Fibroblast of the aortic adventitia (primary cell): ENCODE measurements at places on chromosomes 5 and 9. TPM values are rescaled to one million over a fixed set of nuclear protein-coding genes. Genes with fewer than 3 reads are reported as not detected.

GRCh38 chr9:121324755-121325154, 45.3 kb downstream of the STOM start:
- no peak for DNase-seq

CDHR2 gene
- not detected in 2 replicates for total RNA-seq

GRCh38 chr5:135829681-135830383, 4.6 kb upstream of the SLC25A48 start:
- peak; percentile 56 for DNase-seq

IRX1 gene
- total RNA-seq: 7.9 and 8.0 TPM in 2 replicates

SPINK7 gene
- total RNA-seq: 0.41 TPM in 1 of 2 replicates, not detected in the other

DNA sequence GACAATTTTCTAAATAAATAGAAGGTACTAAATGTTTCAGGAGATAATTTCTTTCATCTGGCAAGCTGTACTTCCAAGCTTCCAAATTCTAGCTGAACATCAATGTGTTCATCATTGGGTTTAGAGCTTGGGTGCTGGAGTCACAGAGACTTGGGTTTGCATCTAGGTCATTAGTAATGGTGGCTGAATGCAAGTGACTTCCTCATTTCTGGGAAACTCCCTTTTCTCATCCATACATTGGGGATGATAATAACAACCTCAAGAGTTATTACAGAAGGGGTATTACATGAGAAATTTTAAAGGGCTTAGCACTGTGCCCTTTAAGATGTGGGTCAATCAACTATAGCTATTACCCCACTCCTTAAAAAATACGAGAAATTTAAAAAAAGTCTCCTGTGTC, 41.1 kb upstream of the KLF4 start:
- DNase-seq: no peak

GRCh38 chr9:105979290-105979689, 284.9 kb downstream of the TMEM38B start:
- no peak for DNase-seq

GRCh38 chr9:126147936-126148870, 178.4 kb upstream of the MVB12B start:
- DNase-seq: no peak

GPR150 gene
- total RNA-seq: 0.27 and 0.98 TPM in 2 replicates

DNA sequence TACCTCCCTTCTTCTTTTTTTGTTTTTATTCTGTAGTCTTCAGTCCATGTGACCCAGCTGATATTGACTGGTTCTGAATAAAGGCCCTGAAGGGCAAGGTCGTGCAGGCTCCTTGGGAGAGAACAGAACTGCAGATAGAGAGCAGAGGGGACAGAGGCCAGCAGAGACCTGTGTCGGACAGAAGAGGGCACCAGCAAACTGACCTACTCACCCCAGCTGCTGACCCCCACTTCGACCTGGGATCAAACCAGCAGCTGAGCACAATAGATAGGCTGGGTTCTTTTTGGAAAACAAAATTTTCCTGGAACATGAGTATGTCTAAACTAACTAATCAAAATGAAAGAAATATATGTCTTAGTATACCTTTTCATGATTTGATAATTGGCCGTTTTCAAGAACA, 695.1 kb downstream of the NR2F1-AS1 start:
- DNase-seq: no peak

DNA sequence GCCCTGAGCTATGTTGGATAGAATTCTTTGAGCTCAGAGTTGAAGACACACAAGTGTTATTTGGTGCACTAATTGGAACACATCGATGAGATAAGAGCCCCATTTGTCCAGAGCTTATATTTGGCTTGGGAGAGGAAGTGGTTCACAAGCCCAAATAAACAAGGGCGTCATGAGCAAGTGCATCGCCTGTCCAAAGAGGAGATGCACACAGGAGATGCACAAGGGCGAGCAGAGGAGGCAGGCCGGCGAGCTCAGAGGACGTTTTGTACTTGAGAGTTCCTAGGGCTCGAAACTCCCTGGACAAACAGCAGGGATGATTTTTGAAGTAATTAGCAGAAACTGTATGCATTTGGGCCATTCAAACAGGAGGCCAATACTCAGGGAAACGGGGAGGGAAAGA, 212.8 kb upstream of the IRX1 start:
- no peak for DNase-seq

GRM6 gene
- not detected in 2 replicates for total RNA-seq

DNA sequence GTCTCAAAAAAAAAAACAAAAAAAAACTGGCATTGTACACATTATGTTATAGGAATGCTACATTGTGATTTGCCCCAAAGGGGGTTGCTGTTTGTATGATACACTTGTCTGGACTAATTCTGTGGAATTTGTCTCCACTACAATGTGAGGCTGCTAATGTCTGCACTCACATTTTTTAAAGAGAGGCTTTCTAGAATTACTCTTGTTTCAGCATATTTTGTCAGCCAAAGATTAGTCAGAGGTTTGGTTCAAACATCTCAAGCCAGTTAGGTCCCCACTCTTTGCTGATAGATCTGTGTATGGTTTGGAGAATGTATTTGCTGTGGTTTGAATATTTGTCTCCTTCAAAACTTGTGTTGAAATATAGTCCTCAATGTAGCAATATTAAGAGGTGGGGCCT, 59.3 kb upstream of the ZNF169 start:
- no peak for DNase-seq

DNA sequence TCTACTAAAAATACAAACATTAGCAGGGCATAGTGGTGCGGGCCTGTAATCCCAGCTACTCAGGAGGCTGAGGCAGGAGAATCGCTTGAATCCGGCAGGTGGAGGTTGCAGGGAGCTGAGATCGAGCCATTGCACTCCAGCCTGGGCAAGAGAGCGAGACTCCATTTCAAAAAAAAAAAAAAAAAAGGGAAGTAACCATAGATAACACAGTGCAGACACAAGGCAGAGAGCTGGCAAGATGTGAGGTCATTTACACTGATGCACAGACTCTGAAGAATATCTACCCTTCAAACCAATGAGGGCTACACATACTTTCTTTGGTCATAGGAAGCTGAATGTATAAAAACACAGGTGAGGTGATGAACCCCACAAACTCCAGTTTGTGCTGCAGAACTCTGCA, 131.9 kb downstream of the DCP2 start:
- no peak for DNase-seq

DNA sequence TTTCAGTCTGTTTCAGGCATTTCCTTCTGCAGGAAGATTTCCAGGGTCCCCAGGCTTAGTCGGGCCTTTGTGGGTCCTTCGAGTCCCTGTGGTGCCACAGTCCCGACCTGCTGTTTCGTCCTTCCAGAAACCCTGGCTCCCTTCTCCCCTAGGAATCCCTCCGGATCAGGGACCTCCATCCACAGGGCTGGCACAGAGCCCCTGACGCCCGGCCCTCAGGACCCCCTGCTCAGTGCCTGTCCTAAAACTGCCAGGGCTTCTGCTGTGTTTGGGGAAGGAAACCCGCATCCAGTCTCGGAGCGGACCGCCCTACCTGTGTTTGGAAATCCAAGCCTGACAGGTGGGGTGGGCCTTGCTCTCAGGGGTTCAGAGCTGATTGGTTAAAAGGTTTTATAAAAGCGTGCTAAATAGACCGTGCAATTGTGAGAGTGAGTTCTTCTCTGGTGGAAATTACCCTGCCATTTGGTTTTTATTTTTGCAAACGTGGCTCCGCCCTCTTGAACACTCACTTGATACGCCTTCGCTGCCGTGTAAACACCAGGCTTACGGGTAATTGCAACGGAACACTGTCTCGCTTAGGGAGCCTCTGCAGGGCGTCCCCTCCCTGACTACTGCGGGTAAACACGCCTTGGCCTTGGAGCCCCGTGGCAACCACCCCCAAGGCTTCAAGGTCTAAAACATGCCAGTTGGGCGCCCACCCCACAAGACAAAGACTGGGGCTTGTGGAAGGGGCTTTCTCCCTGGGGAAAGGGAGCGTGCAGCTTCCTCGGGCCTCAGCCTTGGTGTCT, 121.2 kb downstream of the PHF2 start:
- no peak for DNase-seq

SLC46A2 gene
- not detected in 2 replicates for total RNA-seq

SHOC1 gene
- 0.09 TPM in 1 of 2 replicates, not detected in the other for total RNA-seq

PCDHA9 gene
- total RNA-seq: under 0.01 and 0.49 TPM in 2 replicates

DNA sequence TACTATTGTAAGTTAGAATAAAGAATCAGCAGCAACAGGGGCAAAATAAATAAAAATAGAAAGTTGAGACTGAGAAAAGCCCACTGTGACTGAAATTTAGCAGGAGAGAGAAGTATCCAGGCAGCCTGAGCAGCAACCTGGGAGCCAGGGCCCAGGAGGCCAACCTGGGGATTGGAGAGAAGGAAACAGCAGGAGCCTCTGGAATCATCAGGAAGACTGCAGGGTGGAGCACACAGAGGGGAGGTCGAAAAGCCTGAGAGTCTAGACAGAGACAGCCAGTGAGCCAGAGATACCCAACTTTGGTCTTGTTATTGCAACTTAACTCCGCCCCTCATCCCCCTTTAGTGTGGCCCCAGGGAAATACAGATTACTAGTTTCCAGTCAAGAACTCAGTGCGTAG, 98.6 kb downstream of the SLC1A3 start:
- DNase-seq: no peak

SOX30 gene
- total RNA-seq: 0.09 TPM in 1 of 2 replicates, not detected in the other

- no peak for DNase-seq
Measured at GRCh38 chr9:37927601-37928551, 23.9 kb upstream of the SLC25A51 start.

- DNase-seq: peak; percentile 78
Measured at GRCh38 chr9:18705796-18706392, 231.9 kb downstream of the ADAMTSL1 start.

DNA sequence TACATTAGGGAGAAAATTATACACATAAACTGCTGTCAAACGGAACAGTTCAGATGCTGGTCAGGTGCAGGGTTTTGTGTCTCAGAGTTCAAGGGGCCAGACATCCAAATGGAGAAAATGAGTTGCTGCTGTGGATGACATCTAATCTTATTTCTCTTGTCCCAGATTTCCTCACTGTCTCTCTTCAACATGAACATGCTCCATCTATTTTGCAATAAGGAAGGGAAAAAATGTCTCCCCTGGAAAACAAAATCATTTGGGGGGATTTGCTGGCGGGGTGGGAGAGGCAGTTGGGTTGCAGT, 51.2 kb downstream of the SHB start:
- DNase-seq: no peak

DNA sequence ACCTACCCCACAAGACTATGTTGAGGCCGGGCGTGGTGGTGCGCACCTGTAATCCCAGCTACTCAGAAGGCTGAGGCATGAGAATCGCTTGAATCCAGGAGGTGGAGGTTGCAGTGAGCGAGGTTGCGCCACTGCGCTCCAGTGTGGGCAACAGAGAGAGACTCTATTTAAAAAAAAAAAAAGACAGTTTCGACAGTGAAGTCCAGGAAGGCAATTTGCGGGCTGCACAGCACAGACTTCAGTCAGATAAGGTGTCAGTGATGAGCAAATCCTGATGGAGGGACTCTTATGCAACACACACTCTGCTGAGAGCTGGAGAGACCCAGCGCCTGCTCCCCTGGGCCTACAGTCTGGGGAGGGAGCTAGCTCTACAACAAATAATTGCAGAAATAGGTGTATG, 14.2 kb downstream of the CCNJL start:
- DNase-seq: no peak

- DNase-seq: no peak
Measured at GRCh38 chr5:170971-171800, 20.1 kb upstream of the LRRC14B start.

DNA sequence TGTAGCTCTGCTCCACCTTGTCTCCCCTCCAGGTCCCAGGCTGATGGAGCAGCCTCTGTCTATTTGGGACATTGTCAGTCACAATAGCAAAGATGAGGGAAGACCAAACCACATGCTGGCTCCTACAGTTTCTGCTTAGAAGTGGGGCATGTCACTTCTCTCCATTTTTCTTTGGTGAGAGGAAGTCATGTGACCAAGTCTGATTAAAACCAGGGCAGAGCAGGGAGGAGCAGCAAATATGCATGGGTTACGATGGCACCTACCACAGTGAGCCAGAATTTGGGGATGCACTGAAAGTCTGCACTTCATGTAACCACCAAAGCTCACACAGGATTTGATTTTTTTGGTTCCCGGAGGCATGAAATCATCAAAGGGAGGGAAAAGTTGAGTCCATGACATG, 234.6 kb downstream of the CDK5RAP2 start:
- DNase-seq: no peak

DNA sequence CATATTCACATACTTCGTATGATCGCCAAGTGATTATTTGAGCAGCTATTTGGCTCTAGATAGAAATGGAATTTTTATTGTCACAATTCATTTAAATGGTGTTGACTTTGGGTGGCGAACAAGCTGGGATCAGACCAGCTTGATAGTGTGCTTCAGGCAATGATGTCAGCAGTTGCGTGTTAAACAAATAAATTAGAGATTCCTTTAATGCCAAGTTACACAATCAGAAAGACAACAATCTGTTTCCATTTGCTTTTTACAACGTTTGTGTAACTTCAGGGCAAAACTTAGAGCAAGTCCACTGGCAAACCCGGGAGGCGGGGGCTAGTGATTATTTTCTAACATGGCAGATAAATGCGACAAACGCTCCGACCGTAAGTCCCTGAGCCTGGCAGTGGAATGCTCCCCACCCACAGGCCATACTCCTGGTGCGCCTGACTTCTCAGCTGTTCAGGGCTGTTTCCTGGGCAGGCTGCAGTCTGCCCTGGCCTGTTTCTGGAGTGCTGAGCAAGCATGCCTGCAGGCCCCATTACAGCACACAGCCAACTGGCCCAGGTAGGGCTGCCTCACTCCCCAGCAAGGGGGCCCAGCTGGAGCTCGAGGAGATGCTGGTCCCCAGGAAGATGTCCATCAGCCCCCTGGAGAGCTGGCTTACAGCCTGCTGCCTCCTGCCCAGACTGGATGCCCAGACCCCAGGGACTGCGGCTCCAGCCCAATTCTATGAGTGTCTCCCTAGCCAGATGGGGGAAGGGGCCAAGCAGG, 88.7 kb downstream of the BASP1 start:
- DNase-seq: peak; percentile 98

DNA sequence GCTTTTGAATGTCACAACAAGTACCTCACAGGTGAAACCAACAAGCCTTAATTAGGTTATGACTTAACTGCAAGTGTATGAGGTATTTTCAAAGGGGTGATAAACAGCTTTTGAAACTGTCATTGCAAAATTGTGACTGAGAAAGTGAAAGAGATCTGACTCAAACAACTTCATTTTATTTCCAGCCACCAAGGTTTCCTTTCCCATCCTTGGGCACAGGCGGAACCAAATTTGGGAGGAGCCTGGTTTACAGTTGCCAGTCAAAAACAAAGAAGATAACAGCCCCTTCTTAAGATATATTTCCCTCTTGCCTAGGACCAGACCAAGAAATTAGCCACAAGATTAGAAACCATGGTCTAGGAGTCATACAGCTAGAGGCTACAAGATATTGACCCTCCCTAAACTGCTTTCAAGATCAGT, 417.1 kb downstream of the CSNK1G3 start:
- DNase-seq: no peak

GRCh38 chr9:127172066-127172707, 49.8 kb upstream of the ANGPTL2 start:
- no peak for DNase-seq

DNA sequence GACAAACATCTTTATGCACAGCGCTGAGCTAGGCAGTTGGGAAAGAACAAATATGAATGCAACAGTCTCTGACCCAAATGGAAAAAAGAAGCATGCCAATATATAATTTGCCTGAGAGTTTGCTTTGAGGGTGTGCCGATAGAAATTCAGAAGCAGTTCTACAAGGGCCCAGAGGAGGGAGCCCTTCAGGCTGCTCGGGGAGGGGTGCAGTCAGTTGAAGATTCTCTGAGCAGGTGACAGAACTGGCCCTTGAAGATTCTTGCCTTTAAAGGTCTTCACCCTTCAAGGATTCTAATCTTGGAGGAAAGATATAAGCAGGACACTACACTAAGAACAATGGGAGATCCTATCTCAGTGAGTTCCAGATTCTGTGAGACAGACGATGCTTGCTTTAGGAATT, 3.7 kb upstream of the PAPPA start:
- no peak for DNase-seq
